ENCODE measurements at places on chromosomes 7 and 10. TPM values are rescaled to one million over a fixed set of nuclear protein-coding genes. Genes with fewer than 3 reads are reported as not detected.

DNA sequence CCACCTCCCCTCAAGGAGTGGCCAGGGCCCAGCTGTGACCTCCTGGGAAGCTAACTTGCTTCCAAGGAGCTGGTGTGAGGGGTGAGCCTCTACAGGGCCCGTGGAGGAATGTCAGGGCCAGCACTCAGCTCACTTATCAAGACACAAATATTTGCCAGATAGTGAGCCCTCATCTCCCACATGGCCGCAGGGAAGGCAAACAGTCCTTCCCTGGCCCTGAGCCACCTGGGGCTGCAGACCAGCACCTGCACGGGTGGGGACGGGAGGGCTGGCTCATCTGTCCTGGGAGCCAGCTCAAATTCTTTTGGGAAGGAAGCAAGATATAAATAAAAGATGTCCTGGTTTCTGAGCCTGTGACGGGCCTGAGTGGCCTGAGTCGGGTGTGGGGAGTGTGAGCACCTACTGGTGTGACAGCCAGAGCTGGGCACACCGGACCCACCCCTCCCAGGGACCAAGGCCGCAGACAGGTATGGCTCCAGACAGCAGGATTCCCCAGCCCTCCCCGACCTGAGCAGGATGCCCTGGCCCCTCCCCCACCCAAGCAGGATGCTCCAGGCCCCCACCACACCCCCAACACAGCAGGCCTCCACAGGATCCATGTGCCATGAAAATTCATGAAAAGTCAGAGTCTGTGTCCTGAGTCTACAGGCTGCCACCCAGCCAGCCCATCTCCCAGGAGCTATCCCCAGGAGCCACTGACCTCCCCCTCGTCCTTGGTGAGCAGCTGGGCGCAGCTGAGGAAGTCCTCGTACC, 148.0 kb downstream of the MAPK8 start:
- no peak for DNase-seq

GRCh38 chr10:21336476-21337170, 188.9 kb downstream of the SKIDA1 start:
- DNase-seq: no peak

DNA sequence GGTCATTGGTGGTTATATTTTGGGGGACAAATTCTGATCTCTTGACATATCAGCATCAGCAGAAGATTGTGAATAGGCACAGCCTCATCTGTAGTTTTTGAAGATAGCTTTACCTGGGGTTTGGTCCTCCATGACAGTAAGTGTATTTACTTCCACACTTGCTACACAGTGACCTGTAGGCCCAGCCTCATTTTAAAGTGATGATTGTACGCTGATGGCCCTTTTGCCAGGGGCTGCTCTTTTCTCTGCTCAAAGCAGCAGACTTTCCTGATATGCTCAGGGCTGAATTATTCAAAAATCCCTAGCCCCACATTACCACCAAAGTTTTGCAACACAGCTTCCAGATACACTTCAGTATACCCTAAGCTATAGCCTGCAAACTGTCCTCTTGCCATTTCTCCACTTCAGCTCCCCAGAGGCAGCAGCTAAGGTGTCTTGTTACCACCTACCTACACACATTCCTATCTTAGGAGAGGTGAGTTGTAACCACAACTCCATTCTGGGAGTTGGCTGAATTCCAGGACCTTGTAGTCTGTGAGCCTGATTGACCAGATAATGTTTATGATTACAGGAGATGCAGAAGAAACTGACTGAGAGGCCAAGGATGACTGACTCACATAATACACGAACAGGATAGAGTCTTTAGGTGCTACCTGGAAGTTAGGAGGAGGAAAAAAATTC, 6.0 kb downstream of the ASB4 start:
- no peak for DNase-seq

LRRC61 gene
- 15.2 TPM for polyA plus RNA-seq

NUDT13 gene
- polyA plus RNA-seq: 1.5 TPM

GNG11 gene
- 4.0 TPM for polyA plus RNA-seq

DEPP1 gene
- not detected for polyA plus RNA-seq

DNA sequence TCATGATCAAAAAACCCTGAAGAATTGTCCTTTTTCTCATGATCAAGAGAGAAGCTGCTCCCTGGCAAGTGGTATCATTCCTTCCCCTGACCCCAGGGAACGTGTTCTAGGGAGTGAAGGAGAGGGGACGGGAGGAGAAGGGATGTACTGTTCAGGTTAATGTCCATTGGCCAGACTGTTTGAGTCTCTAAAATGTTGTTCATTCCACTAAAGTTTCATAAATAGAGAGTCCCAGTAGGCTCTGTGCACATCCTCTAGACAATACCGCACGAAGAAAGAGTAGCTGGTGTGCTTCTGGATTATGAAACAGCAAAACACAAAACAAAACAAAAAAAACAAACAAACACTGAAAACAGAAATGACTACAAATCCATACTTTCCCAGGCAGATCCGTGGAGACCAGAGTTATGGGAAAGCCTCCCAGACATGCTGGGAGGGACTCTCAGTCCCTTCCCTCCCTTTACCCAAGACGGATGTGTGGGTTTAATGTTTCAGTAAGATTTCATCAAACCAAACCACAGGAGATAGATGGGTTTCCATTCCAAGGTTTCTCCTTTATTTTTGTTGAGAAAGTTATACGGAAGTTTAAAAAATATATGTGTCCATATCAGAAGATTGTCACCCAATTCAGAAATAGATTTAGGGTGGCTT, 66.5 kb upstream of the TNS3 start:
- no peak for DNase-seq

- DNase-seq: no peak
Observed at GRCh38 chr7:67392596-67393438, 396.2 kb downstream of the TYW1 start.

- no peak for DNase-seq
Observed at GRCh38 chr7:94897541-94897940, 9.9 kb upstream of the PPP1R9A start.

RBP4 gene
- polyA plus RNA-seq: not detected
